ENCODE measurements at places on chromosomes 2 and 18.

DNA sequence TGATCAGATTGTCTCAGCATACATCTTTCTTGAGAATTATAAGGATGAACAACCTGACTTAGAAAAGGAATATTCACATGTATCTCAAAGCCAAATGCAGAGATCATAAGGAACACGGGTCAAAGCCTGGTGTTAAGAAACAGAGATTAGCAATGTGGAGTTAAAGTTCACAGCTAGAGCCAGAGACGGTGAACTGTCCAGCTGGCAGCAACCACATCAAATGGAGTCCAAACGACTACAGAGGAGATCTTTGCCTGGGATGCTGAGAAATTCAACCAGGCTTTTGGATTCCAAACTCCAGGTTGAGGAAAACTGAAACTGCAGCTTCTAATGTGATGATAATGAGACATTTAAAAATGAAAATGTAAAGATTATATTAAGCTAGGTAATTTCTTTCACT is 939.9 kb upstream of the NXPH2 start:
- no peak for DNase-seq

- no peak for DNase-seq
Measured at GRCh38 chr2:232322560-232323327, 55.8 kb upstream of the ALPP start.

GRCh38 chr2:230921806-230922595 is 3.0 kb downstream of the GPR55 start:
- DNase-seq, result no peak

DNA sequence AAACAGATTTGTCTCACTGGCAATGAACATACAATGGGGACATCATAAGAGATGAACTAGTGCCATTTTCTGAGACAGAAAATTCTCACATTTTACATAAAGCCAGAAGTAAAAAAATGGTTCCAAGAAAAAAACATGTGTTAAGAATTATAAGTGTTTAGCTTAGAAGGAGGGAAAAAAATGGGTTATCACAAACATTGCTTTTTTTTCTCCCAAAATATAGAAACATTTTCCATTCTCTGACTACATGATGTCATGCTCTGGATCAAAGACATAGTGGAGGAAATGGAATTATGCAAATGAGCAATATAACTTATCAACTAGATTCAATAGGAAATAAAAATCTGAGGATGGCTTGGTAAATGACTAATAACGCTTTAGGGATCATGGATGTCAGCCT is 49.8 kb downstream of the SPATS2L start:
- DNase-seq, result no peak

DNA sequence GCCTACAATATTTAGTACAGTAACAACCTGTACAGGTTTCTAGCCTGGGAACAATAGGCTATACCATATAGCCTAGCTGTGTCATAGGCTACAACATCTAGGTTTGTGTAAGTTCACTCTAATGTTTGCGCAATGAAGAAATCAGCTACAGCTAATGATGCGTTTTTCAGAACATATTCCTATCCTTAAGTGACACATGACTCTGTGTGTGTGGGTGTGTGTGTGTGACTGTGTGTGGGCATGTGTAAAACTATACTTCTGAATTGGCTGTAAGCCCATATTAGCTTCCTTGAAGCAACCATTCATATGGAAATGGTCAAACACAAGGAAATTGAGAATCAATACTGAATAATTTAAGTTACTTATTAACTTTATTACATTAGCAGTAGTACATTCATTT is 120.8 kb upstream of the SULT1C3 start:
- no peak for DNase-seq

DNA sequence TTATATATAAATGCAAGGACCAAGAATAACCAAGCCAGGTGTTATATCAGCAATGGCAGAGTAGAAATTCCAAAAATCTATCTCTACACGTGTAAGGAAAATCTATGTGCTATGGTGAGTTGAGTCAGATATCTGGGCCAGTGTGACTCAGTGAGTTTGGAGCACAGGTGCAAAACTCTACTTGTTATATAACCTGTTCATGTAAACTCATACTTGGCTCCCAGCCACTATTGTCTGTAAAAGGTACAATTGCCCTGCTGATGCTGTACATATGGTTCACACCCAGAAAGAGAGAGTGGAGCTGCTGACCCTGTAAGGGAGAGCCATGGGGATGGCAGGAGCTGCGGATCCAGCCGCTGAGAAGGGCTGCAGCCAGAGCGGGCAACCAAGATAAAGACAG is 112.0 kb downstream of the TRABD2A start:
- DNase-seq, result no peak

- DNase-seq, result no peak
Measured at GRCh38 chr18:907115-907884, 2.6 kb downstream of the ADCYAP1 start.

DNA sequence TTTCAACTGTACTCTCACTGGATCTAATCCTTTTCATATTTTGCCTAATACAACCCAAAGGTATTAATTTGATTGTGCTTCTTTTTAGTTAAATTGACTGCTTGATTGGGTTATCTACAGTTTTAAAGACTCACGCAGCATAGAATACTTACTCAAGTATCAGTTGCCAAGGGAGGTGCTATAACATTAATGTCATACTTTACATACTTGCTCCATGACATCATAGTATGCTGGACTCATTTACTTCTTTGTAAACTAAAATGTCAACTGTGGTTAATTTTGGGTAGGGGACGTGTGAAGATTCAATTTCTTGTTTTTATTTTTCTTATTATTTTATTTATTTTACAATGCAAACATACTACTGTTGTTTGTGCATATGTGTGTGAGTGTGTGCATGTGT is 716.2 kb upstream of the VRK2 start:
- no peak for DNase-seq

- no peak for DNase-seq
Measured at GRCh38 chr2:236085211-236085610, 83.0 kb downstream of the GBX2 start.

- DNase-seq, result no peak
Measured at GRCh38 chr2:52542297-52542696, 1225.3 kb upstream of the CHAC2 start.

DNA sequence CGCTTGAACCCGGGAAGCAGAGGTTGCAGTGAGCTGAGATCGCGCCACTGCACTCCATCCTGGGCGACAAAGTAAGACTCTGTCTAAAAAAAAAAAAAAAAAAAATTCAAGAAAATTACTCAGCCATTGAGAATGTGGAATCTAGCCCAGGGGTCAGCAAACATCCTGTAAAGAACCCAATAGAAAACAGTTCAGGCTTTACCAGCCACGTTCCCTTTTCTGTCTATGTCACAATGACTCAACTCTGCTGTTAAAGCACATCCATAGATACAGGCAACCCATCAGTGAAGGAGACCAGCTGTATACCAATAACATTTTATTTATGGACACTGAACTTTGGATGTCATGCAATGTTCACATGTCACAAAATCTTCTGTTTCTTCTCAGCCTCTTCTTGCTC is 435.6 kb upstream of the GYPC start:
- no peak for DNase-seq

Data from Kasumi-1 (cell line).